Left forelimb (tissue), 1 donor: ENCODE measurements at places on chromosomes 5 and 9.

DNA sequence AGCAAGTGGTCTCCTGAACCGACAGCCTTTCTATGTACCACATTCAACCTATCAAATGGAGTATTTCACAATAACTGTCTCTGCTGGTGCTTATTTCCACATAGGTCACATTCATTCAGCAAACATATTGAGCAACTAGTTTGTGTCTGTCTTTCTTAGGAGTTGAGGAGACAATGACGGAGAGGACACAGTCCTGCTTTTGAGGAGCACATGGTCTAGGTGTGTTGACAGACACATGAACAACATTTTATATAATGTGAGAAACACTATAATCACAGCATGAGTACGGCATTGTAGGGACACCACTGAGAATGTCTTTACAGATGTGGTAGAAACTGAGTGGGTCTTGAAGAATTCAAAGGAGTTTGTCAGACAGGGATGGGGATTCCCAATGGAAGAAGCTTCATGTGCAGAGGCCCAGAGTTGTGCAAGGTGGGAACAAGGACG, 28.5 kb downstream of the NFIL3 start:
- no peak for DNase-seq

DNA sequence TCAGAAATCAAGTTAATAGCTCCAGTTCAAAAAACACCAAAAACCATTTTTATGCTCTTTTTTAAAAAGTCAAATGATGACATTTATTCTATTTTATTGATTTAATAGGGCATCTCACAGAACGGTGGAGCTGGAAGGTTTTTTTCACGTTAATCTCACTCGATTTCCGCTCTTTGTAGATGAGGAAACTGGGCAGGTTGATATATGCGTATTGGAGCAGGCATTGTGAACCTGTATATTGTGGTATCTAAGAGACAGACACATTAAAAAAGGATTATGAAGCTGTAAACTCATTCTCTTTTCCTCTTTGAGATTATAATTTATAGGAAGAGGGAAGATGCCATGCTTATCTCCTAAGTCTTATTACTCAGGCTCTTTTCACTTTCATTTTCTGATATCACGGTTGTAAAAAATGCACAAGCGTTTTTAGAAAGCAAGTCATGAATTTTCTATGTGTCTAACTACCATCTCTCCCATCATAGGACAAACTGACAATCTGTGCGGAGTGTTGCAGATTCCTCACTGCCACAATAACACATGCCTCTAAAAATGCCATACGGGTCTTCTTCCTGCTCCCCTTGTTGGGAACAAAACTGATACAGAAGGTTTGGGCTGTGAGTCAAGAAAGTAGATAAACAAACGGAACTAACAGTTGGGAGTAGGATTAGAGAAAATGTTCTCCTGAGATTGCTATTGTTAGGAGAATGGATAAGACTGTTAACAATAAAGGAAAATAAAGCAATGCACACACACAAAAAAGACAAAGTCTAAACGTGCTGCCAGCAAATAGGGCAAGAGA, 1997.7 kb downstream of the MAT2B start:
- no peak for DNase-seq

- no peak for DNase-seq
Observed at GRCh38 chr9:92963831-92964606, 16.7 kb downstream of the FGD3 start.

DNA sequence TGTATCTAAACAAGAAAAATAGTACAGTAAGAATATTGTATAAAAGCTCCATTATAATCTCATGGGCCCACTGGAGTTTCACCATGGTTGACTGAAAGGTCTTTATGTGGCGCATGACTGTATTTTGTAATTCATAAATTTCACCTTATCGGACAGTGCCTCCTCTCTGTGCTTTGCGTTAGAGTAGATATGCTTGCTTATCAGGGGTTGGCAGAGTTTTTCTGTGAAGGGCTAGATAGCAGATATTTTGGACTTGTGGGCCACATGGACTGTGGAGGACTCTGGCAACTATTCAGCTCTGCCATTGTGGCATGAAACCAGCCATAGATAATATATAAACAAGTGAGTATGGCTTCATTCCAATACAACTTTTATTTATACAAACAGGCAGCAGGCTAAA, 23.2 kb downstream of the GAPVD1 start:
- no peak for DNase-seq

GRCh38 chr9:5445886-5446285, 4.5 kb upstream of the CD274 start:
- DNase-seq = no peak

DNA sequence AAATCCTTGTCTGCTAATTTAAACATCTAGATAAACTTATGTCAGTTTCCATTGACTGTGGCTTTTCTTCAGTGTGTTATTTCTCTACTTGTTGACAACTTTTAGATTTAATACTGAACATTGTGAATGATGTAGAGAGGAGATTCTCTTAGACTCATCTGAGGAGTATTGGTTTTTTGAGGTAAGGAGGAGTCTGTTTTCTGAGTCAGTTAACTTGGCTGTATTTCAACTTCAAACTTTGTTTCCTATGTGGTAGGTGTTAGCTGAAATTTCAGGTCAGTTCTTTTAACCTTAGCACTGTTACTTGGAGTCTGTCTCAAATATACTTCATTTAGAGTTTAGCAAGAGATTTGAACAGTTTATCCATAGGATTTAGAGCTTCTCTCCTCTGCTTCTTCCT, 67.9 kb downstream of the XRCC4 start:
- no peak for DNase-seq

DNA sequence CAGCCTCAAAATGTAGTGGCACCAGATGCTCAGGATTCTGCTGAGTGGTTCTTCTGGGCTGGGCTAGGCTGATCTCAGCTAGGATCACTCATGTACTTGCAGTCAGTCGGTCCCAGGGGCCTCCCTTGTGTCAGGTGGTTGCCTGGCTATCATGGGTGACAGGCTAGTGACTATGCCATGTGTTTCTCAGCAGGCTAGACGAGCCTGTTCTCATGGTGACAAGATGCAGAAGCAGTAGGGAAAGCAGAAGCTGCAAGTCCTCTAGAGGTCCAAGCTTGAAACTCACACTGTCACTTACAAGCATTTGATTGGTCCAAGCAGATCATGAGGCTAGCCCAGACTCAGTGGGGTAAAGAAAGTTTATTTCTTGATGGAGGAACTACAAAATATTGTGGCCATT, 15.2 kb upstream of the KCNMB1 start:
- no peak for DNase-seq
